Central memory CD8-positive, alpha-beta T cell (primary cell): ENCODE measurements at places on chromosomes 3 and 15.

- H3K4me3 ChIP-seq = no peak overlapping the region
- H3K4me1 ChIP-seq = no peaks in the 10 kb centered on the region
- H3K27me3 ChIP-seq = no peaks in the 10 kb centered on the region
- no peaks in the 10 kb centered on the region for H3K36me3 ChIP-seq
- H3K27ac ChIP-seq = no peak overlapping the region
Observed at GRCh38 chr3:55797775-55798174, 310.7 kb upstream of the WNT5A start.

DNA sequence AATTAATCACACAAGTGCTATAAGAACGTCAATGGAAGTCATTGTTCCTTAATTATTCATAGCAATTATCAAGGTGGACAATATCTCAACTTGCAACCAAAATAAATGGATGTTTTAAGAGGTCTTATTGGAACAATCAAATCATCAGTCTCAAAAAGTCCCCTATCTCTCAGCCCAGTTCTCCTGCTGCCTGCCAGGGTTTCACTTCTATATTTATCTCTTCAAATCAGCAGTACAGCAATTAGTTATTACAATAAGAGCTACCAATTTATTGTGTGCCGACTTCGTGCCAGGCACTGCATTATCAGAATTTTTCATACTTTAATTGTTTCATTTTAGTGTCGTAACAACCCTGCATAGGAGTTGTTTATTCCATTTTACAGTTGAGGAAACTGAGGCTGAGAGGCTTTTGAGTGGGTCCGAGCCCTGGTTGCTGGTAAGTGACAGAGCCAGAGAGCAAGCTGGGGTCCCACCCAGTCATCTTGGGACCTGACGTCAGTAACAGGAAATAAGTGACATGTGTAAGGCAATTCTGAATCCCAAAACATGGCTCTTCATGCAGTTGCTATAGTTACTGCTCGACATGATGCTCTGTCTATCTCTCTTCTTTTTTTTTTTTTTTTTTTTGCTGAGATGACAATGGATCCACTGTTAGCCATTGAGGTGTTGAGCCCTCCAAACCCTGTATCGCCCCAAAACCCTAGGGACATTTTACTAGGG, 8.8 kb upstream of the KCTD6 start:
- no peak for DNase-seq
- H3K4me1 ChIP-seq = peaks cover 18% of the 10 kb centered on the region
- no peaks in the 10 kb centered on the region for H3K36me3 ChIP-seq

DNA sequence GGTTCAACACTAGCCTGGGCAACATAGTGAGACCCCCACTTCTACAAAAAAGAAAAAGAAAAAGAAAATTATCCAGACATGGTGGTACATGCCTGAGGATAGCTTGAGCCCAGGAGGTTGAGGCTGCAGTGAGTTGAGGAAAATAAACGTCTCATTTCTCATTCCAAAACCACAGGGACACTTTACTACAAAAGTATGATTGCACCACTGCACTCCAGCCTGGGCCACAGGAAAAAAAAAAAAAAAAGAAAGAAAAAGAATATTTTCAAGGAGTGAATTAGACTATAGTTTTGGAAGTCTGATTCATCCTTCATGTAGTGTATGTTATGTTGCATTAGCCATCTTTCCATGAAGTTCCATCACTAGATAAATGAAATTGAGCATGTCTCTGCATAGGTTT, 149.5 kb upstream of the THBS1 start:
- no peak overlapping the region for H3K4me3 ChIP-seq
- peaks cover 9% of the 10 kb centered on the region for H3K36me3 ChIP-seq
- peaks cover 81% of the 10 kb centered on the region for H3K27me3 ChIP-seq

- H3K4me3 ChIP-seq = peak overlapping the region; percentile 95
- H3K27ac ChIP-seq = peak overlapping the region; percentile 93
- no peak for DNase-seq
- no peaks in the 10 kb centered on the region for H3K27me3 ChIP-seq
Observed at GRCh38 chr15:63188247-63188925, 1.0 kb upstream of the RAB8B start.

DNA sequence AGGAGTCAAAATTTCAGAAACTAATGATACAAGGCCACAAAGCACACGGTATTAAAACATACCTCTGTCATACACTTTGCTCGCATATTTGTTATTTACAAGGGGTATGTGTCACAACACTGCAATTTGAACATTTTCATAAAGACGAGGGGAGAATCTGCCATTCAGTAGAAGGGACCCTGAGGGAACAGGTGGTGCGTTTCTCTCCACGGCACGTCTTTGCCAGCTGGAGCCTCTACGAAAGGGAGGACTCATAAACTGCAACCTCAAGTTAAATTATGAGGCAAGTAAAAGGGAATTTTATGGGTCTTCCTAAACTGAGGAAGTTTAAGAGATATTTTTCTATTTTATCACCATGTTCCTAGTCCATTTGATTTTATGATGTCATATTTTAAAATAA, 19.1 kb downstream of the ATP10A start:
- no peaks in the 10 kb centered on the region for H3K27me3 ChIP-seq
- H3K4me3 ChIP-seq = no peak overlapping the region
- H3K36me3 ChIP-seq = peaks cover 1% of the 10 kb centered on the region
- H3K4me1 ChIP-seq = peaks cover 25% of the 10 kb centered on the region
- no peak overlapping the region for H3K27ac ChIP-seq

DNA sequence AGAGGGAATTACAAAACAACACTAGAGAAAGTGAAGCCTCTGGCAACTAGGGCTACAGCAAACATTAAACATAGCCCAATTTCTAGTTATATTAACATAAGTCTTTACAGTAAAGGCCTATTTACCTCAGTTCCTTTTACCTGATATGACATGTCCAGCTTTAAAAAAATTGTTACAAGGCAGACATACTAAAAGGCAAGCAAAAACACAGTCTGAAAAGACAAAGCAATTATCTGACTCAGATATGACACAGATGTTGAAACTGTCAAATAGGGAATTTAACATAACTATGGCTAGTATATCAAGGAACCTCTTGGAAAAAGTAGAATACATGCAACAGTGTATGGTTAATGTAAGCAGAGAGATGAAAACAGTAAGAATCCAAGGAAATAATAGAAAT, 238.6 kb downstream of the RAP2B start:
- H3K4me3 ChIP-seq = no peak overlapping the region
- H3K27me3 ChIP-seq = no peaks in the 10 kb centered on the region
- H3K27ac ChIP-seq = no peak overlapping the region
- no peaks in the 10 kb centered on the region for H3K36me3 ChIP-seq
- peaks cover 30% of the 10 kb centered on the region for H3K4me1 ChIP-seq

DNA sequence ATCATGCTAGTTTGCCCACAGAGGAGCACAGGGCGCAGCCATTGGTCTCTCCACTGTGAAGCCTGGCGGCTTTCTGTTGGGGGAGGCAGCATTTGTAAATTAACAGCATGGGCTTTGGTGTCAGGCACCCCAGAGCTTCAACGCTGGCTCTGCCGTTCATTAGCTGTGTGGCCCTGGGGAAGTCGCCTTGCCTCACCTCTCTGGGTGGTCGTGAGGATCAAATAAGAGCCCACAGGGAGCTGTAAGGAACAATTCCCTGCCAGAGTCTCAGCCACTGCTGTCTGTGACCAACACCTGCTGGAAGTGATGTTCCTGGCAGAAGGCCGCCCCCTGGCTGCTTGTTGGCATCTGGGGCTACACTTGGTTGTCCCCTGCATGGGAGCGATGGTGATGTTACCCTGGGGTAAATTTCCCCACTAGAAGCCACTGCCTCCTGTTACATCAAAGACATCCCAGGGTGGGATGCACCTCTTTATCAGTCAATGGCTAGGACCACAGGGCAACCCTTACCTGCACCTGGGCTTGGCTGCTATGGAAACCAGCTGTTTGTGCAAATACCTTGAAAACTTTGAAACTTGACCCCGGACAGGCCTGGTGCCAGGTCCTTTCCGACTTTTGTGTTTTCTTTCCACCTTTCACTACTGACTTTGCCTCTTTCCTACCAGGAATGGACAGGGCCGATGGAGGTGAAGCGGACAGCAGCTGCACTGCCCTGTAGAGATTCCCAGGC, 36.9 kb downstream of the DNASE1L3 start:
- DNase-seq = no peak
- peaks cover 5% of the 10 kb centered on the region for H3K36me3 ChIP-seq
- peaks cover 9% of the 10 kb centered on the region for H3K4me1 ChIP-seq

- peaks cover 57% of the 10 kb centered on the region for H3K4me1 ChIP-seq
- H3K27ac ChIP-seq = peak overlapping the region; percentile 49
- no peak for DNase-seq
- H3K27me3 ChIP-seq = no peaks in the 10 kb centered on the region
Observed at GRCh38 chr3:46935989-46936558, 40.5 kb downstream of the CCDC12 start.

DNA sequence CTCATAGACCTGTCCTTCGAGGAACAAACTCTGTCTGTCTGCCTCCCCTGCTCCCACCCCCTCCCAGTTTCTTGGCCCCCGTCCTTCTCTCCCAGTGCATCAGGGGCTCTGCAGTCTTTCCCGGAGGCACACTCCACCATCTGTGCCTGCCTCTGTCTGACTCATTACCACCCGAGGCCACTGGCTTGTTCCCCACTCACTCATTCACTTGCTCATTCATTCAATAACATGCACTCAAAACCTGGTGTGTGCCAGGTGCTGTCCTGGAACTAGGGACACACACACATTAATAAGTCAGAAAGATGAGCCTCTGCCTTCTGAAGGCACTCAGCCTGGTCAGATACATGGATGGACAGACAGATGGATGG, 12.4 kb downstream of the AMIGO3 start:
- no peaks in the 10 kb centered on the region for H3K4me1 ChIP-seq
- H3K27me3 ChIP-seq = no peaks in the 10 kb centered on the region
- H3K27ac ChIP-seq = no peak overlapping the region

DNA sequence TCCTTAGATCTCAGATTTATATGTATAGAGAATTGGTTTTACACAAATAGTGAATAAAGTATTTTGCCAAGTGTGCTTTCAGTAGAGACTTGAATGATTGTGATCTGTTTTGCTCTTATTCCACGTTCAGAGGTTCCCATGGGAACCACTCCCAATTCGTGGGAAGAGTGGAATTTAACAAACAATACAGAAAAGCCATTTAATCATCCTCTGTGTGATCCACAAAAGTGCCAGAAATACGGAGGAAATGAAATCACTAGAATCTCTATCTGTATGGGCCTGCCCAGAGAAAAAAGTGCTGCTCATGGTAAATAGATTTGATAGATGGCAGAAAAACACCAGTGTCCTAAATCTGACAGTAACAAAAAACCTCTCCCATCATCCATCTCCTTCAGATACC, 56.0 kb downstream of the CNTN4 start:
- H3K27ac ChIP-seq = no peak overlapping the region
- H3K4me1 ChIP-seq = no peaks in the 10 kb centered on the region
- no peak for DNase-seq
- H3K36me3 ChIP-seq = no peaks in the 10 kb centered on the region
- no peak overlapping the region for H3K4me3 ChIP-seq

- H3K36me3 ChIP-seq = peaks cover 9% of the 10 kb centered on the region
- DNase-seq = no peak
- peak overlapping the region; percentile 84 for H3K4me3 ChIP-seq
- peak overlapping the region; percentile 96 for H3K27ac ChIP-seq
Observed at GRCh38 chr3:42773409-42773751, 327 bp upstream of the CCDC13 start.

GRCh38 chr15:67134067-67134838, 68.9 kb downstream of the SMAD3 start:
- H3K4me3 ChIP-seq = peak overlapping the region; percentile 74
- H3K27ac ChIP-seq = peak overlapping the region; percentile 99
- DNase-seq = peak; percentile 66
- peaks cover 13% of the 10 kb centered on the region for H3K36me3 ChIP-seq
- peaks cover 85% of the 10 kb centered on the region for H3K4me1 ChIP-seq
- H3K27me3 ChIP-seq = no peaks in the 10 kb centered on the region
